GM23248 (cell line): ENCODE measurements at places on chromosomes 12 and 14.

DNA sequence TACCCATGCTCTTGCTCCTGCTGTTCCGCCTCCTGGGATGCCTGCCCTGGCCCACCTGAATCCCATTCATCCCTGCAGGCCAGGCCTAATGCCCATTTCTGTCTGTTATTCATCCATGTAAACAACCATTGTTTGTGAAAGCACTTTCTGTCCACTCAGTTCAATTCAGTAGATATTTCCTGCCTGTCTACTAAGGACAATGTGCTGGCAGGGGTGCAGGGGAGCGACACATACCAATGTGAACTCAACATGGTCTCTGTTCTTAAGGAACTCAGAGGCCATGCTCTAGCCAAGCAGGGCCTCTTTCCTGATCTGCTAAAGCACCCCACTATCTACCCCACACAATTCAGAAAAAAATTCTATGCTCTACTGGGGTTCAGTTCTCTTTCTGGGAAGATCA lies 88.5 kb upstream of the ZFP36L1 start:
- DNase-seq, result no peak

DNA sequence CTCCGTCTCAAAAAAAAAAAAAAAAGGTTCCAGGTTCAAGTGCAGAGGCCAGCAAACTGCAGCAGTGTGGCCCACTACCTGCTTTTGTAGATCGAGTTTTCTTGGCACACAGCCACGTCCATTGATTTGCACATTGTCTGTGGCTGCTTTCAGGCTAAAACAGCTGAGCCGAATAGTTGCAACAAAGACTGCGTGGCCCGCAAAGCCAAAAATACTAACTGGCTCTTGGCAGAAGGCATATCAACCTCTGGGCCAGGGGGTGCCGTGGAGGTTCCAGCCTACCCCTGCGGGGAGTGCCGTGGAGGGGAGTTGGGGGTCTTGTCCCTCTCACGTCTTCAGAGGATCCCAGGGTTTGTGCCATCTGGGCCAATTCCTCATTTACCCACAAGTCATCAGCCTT lies 170.1 kb downstream of the ADGRD1 start:
- no peak for DNase-seq

GRCh38 chr14:47044841-47045240 lies 393.3 kb upstream of the RPL10L start:
- no peak for DNase-seq

DNA sequence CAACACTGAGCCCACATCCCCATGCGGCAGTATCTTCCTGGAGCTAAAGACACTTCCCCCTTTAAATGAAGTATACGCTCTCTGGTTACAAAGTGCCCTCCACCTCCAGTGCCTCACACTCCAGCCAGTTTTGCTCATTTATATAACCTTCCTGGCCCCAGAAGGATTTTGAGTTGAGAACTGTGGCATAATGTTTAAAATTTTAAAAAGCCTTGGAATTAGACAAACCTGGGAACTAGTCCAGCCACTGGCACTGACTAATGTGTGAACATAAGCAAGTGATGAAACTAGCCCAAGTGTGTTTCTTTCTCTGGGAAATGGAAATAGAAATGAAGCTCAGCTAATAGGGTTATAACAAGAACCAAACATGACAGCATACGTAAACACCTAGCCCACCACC lies 723.7 kb upstream of the USP15 start:
- DNase-seq, result peak; percentile 29

- no peak for DNase-seq
Measured at GRCh38 chr12:60872850-60873713, 1277.3 kb downstream of the SLC16A7 start.

GRCh38 chr12:42144158-42144407 lies 591 bp downstream of the GXYLT1 start:
- no peak for DNase-seq

GRCh38 chr14:93023039-93023438 lies 92.7 kb downstream of the ITPK1 start:
- DNase-seq, result no peak

- DNase-seq, result no peak
Measured at GRCh38 chr14:61106271-61106958, 125.4 kb downstream of the SLC38A6 start.

- peak; percentile 70 for DNase-seq
Measured at GRCh38 chr14:52266782-52267181, 716 bp upstream of the PTGDR start.

- no peak for DNase-seq
Measured at GRCh38 chr14:106511006-106511799, 984.8 kb downstream of the TMEM121 start.

- no peak for DNase-seq
Measured at GRCh38 chr12:93663006-93663728, 14.0 kb upstream of the CRADD start.

- DNase-seq, result no peak
Measured at GRCh38 chr14:93281937-93282336, 50.9 kb downstream of the BTBD7 start.

DNA sequence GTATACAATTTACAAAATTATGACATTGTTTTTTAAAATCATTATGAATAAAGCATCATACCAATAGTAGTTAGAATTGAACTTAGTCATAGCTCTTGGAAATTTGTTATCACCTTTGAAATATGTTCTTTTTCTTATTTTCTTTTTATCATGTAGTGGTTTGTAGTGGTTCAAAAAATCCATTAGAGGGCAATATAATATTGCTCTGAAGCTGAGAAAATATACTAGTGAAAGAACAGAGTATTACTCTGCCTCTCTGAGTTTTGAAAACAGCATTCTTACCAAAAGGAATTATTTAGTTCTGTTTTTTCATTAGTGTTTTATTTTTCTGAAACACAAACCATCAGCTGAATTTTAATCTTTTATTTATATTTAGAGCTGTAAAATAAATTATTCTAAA lies 76.2 kb downstream of the PDZRN4 start:
- peak; percentile 36 for DNase-seq

GRCh38 chr12:45732936-45733335 lies 3.4 kb downstream of the ARID2 start:
- peak; percentile 34 for DNase-seq

DNA sequence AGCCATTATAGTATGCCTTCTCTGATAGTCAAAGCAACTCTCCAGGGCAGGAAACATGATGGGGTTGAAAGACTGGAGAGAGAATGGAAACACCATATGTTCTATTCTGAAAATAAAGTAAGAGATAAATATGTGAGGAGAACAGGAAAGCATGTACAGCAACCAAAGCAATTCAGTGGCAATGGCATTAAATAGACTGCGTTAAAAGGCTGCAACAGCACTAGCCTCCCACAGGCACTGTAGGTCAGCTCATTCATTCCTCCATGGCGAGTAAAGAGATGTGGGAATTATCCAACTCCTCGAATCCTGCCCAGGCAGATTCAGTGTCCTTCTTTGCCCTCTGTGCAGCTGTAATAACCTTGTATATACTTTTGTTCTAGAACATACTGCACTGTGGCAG lies 43.8 kb downstream of the ANO6 start:
- peak; percentile 70 for DNase-seq

- no peak for DNase-seq
Measured at GRCh38 chr12:117595751-117596150, 234.3 kb upstream of the NOS1 start.

DNA sequence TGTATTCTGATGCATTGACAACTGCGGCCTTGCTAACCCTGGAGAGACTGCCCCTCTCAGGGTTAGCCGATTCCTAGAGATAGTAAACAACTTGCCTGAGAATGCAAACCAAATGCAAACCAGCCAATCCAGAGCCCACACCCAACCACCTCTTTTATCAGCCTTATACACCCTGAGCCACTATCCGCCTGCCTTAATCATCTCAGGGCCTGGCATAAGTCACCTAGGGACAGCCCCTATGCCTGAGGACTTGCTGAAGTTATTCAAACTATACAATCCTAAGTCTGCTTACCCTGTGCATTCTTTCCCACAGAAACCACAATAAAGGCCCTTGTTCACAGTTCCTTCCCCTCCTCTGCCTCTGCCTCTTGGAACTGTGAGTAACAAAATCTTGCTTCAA lies 177.2 kb downstream of the KCNA5 start:
- no peak for DNase-seq

- DNase-seq, result peak; percentile 64
Measured at GRCh38 chr12:27462151-27462694, 15.7 kb downstream of the SMCO2 start.

- peak; percentile 75 for DNase-seq
Measured at GRCh38 chr12:93415723-93416464, 25.9 kb downstream of the UBE2N start.
